ENCODE measurements at places on chromosomes 6 and 20.

DNA sequence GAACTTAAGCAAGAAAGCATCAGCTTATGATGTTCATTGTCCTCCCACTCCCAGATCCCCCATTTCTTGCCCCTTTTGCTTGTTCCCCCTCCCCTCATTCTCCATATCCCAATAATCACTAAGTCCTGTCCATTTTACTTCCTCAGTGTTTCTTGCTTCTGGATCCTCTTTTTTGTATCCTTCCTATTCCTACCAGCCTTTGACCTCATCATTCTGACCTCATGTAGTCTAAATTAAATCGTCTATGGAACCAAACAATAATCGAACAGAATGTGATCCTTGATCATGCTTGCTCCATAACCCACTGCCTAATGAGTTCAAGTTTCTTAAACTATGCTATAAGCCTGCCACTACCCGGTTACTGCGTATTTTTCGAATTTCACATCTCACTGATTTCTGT is 5.4 kb upstream of the RSPH3 start:
- no peak for DNase-seq

DNA sequence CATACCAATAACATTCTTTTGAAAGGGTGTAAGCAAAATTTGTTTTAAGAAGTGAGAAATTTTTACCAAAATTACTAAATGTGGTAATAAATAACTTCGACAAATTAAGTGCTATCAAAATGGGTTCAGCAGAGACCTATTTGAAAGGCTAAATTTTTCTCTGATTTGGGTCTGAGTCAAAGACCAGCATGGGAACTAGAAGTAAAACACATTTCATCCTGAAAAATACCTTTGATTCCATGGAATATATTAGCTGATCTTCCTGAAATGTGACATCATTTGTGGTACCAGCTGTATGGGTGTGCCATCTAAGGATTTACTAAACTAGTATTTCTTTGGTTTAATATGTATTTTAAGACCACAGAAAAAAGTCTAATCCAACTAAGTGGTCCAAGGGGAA is 63.6 kb downstream of the BLOC1S5 start:
- DNase-seq, result no peak

GRCh38 chr6:63278916-63279315 is 40.9 kb downstream of the LGSN start:
- DNase-seq, result no peak

GRCh38 chr6:132188556-132189264 is 212.6 kb downstream of the MOXD1 start:
- DNase-seq, result no peak

- no peak for DNase-seq
These were observed 5.8 kb upstream of the EEF1E1 start for GRCh38 chr6:8108031-8108660.

- no peak for DNase-seq
These were observed 218.8 kb downstream of the TAF4 start for GRCh38 chr20:61846741-61847419.

- DNase-seq, result no peak
These were observed 4.1 kb downstream of the NKX2-2 start for GRCh38 chr20:21509597-21510371.

GRCh38 chr6:90103056-90103800 is 193.4 kb downstream of the BACH2 start:
- DNase-seq, result no peak

GRCh38 chr6:80789912-80790570 is 683.6 kb downstream of the BCKDHB start:
- DNase-seq, result no peak

GRCh38 chr6:54935739-54936138 is 89.2 kb downstream of the FAM83B start:
- DNase-seq, result no peak

DNA sequence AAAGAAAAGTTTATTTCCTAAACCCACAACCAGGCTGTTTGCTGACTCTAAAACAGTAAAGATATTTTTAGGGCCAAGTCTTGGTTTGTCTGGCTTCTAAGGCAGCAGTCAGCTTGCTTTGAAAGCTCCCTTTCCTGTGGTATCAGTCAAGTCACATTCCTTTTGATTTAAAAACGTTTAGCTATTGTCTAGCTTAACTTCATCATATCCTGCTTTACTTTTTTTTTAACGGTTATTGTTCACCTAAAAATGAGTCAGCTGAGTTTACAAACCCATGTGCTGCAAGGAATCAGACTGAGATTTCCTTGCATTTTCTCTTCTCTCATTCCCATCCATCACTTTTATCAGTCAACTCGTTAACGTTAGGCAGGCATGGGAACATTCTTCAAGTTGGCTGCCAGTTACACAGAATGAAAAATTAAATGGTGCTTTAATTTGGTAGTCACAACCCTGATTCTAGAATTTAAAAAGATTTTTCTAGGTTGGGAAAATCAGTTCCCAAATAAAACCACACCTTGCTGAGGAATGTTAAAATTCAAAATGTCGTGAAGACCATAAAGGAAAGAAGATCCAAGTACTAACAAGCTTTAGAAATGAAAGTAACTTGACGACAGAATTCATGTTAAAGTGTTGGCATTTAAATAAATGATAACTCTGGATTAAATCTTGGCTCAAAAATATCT is 45.9 kb downstream of the ELOVL5 start:
- no peak for DNase-seq

DNA sequence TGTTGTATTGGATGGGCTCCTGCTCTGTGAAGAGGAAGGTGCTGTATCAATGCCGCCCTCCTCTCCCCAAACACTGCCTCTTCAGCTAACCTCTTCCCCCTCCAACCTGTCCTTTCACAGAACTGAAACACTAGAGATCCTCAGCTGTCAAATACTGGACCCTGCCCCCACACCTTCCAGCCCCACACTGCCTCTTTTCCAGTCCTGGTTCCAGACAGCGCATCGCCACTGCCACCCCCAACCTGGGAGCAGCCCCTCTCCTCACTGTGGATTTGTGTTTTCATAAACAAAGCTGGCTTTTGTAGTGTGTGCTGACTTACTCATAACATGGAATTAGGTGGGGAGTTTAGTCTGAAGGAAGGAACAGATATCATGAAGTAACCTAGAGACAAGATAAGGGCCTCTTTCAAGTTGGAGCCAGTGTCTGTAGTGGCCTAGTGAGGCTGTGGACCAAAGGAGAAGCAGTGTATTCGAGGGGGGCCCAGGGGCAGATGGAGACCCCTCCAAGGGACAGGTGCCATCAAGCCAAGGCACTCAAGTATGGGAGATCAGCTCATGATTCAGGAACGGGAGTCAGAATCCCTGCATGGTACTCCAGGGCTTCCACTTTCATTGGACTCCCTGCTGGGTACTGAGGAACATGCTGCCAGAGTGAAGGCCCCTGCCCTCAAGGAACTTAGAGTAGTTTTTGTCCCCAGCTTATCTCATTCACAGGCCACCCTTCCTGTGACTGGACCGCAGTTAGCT is 2.1 kb downstream of the SCUBE3 start:
- no peak for DNase-seq

- DNase-seq, result no peak
These were observed 344.9 kb downstream of the SMOC2 start for GRCh38 chr6:168785720-168786511.

- no peak for DNase-seq
These were observed 656 bp downstream of the RTEL1 start for GRCh38 chr20:63658749-63659187.

DNA sequence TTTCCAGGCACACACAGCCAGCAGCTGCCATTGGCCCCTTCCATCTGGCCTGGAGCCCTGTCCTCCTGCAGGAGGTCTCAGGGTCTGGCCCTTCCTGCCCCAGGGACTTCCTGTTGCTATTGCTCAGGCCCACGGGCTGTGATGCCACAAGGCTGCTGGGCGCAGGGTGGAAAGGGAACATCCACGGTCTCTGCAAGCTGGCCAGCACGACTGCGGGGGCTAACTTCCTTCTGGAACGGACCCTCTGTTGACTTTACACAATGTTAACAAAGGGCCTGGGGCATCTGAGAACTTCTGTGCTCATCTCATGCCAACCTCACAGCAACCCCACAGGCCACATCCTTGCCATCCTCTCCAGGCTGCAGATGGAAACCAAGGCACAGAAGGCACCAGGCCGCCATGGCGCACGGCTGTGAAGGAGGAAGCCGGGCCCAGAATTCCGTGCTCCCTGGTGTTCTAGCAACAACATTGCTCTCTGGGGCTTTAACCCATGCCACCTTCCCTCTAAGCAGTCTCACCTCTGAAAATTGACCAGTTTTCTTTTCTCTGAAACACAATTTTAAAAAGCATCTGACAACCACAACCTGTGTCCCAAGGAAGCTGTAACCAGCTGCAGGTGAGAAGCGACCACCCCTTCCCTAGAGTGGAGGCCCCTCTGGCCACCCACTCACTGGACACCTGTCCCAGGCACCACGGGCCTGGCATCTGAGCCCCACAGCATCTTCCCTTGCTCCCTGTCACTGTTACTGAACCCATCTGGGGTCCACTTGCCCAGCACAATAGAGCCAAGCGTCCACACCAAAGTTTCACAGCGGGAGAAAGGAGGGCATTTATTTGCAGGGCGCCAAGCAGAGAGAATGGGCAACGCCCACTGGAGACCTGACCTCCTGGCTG is 261.3 kb downstream of the CDH4 start:
- no peak for DNase-seq

DNA sequence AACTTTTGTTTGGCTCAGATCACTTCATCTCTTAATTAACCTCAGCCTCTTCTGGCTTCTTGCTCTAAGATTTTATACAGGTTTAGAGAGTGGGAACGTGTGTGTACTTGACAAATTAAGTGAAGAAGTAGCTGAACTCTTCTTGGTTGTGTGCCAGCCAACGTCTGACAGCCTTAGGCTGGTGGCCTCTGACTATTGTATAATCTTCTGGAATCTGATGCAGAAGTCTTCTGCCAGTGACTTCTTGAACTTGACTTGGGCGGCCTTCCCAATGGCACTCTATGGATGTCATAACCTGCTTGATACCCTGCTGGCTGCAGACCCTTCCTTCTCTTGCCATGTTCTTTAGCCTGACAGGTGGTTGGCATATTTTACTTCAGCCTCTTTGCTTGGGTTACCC is 660.5 kb downstream of the DOK5 start:
- no peak for DNase-seq

GRCh38 chr6:105324386-105324950 is 78.4 kb downstream of the PREP start:
- DNase-seq, result no peak

DNA sequence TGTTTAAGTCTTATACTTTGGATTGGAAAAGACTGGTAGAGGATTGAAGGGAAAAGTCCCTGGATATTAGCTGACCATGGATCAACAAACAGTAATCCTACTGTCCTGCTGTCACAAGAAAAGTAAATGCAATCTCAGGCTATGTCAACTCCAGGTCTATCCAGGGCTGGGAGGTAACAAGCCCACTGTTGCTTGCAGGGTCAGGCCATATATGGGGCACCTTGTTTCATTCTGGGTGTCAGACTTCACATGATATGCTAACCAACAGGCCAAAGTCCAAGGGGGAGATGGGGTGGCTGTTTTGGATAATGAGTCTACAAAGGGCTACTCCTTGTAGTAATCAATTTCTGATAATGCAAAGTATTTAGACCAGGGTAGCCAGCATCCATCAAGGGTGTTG is 30.7 kb downstream of the KCNK5 start:
- no peak for DNase-seq

- no peak for DNase-seq
These were observed 580.5 kb upstream of the MARCKS start for GRCh38 chr6:113276601-113277000.

DNA sequence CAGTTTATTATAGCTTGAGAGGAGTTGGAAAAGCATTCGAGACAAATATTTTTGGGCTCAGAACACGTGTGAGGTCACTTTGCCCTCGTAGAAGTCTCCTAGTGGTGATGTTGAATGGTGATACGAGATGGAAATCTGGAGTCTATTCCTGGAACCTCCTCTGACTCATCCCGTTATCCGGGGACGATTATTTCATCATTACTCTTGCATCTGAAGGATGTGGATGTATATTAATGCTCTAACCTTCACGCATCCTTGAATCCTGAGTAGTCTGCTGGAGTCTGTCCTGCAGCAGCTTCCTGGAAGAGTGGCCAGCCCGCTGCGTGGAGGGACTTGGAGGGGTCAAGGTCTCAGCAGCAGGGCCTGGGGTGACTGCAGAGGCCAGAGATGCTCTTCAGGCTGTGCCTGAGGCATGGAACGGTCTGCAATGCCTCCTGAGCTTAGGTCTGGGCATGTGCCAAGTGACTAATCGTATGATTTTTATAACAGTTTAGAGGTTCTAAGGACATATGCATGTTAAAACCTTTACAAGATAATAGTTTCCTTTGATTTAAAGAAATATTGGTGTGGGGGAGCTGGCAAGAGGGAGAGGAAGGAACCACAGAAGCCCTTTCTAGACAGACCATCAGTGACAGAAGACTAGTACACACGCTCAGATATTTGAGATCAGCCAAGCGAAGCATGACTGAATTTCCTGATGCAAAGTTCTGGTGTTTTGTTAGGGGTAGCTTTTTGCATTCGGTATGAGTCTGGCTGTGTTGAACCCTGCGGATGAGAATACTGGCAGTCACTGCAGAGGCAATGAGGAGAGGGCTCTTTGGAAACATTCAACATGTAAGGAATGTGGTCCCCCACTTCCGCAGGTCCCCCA is 400.2 kb downstream of the QKI start:
- no peak for DNase-seq

- DNase-seq, result no peak
These were observed 388.9 kb upstream of the JARID2 start for GRCh38 chr6:14857001-14857400.

GRCh38 chr6:38805692-38806091 is 90.6 kb downstream of the DNAH8 start:
- DNase-seq, result no peak

DNA sequence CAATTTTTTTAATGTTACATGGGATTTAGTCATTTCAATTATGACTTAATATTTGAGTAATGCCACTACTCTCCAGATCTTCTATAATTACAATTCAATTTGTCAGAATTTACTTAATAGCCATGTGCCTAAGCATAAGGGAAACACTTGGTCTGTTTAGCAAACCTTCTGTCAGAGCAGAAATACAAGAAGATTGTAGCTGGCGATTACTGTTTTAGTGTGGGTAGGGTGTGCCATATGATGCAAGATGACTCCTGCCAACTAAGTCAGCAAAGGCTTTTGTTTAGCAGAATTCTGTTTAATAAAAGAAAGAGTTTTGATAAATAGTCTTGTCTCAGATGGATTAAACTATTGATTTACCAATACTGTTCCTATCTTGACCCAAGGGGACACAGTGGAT is 455.4 kb downstream of the RNF144B start:
- DNase-seq, result no peak

Data from activated CD4-positive, alpha-beta T cell treated with anti-CD3 and anti-CD28 coated beads for 24 hours (primary cell).